ENCODE measurements at places on chromosomes 11 and 22.

DNA sequence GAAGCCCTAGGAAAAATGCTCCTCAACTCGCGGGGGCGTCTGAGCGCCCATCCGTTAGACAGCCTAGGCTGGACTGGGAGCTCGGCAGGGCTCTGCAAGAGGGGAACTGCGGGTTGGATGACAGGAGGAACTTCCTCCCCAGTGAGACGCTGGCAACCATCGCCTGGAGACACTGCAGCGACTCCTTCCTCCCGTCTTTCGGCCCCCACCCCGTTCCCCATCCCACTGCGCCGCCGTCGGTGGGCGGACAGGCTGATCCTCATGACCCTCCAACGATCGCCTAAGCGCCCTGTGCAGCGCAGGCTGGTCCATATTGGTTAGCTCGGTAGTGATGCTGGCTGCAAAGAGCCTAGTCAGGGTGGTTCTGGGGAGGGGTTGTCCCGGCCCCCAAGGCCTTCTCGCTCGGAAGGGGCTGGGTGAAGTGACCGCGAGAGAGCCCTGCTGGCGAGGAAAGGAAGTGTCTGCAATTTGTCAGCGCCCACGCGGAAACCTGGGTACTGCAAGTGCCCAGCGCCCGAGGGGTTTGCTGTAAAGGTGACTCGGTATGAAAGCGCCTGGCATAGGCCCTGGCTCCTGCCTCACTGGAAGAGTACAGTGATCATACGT, 638 bp downstream of the NRGN start:
- peak; percentile 40 for DNase-seq

DNA sequence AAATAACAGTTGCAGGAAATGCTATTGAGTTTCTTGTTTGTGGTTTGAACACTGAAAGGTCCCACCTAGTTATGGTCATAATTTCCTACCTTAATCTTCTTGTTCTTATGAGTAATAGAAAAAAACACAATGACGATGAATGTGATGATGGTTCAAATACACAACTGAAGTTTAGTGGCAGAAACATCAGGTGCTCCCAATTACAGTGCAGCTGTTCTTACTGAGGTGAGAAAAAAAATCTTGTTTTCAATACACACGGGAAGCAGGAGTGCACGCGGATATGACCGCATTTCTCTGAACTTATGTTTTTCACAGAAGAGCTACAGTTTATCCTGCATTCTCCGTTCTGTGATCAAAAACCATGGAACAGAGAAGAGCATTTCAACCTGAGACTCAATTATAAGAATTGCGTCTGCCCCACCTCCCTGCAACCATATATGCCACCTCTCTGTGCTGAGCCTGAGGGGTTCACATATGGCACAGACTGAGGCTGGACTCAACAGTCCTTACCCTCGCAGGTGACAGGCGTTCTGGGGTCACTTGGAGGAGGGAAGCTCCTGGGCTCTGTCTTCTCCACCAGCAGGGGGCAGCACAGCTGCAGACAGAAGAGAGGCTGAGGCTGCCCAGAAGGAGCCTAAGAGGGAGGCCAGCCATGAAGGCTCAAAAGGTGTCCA, 99.7 kb upstream of the IGLL5 start:
- peak; percentile 50 for DNase-seq

- DNase-seq, result no peak
These were observed 134.4 kb downstream of the APOL5 start for GRCh38 chr22:35852076-35852475.

GRCh38 chr11:85823816-85824215, 12.9 kb upstream of the SYTL2 start:
- DNase-seq, result peak; percentile 35

DNA sequence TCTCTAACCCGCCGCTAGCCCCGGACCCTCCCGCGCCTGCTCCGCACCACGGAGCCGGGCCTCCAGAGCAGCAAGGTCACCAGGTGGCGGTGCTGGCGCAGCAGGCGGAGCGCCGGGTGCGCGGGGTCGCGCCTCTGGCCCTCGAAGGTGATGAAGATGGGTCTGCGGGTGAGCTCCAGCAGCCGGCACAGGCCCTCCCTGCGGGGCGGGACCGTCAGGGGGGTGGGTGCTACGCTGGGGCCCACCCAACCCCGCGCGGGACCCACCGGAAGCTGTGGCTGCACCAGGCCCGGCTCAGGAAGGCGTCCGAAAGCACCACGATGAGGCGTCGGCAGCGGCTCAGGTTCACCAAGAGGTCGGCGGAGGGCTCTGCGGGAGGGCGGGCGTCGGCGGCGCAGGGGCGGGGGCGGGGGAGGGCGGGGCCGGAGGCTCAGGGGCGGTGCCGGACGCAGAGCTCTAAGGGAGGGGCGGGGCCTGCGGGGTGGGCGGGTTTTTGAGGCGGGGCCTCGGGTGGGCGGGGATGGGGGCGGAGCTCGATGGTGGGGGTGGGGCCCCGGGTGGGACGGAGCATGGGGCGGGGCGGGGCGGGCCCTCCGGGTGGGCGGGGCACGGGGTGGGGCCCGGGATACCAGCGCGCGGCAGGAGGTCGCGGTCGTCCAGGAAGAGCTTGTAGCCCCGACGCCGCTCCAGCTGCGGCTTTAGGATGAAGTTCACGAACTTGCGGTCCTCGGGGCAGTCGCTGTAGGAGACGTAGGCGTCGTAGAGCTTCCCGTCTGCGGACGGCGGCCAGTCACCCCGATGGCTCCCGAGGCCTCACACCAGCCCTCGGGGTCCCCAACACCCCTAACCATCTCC, 7.8 kb downstream of the SIGIRR start:
- peak; percentile 85 for DNase-seq

- no peak for DNase-seq
These were observed 600 bp upstream of the RAB6A start for GRCh38 chr11:73761403-73761945.

DNA sequence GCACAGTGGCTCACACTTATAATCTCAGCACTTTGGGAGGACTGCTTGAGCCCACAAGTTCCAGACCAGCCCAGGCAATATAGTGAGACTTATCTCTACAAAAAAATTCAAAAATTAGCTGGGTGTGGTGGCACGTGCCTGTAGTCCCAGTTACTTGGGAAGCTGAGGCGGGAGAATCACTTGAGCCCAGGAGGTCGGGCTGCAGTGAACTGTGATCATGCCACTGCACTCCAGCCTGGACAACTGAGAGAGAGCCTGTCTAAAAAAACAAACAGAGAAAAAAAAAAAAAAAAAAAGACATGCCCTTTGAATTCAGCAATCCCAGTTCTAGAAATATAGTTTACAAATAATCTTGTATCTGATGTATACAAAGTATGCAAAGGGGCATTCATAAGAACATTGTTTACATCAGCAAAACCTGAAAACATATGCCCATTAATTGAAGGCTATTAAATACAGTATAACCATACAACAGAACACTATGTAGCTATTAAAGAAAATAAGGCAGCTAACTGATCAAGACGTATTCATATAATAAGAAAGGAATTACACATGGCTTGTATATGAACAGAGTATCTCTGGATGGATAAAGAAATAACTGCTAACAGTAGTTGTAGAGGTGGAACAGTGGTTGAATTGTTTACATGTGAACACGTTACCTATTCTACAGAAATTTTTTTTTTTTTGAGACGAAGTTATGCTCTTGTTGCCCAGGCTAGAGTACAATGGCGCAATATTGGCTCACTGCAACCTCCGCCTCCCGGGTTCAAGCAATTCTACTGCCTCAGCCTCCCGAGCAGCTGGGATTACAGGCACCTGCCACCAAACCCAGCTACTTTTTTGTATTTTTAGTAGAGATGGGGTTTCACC, 35.7 kb downstream of the CELF1 start:
- no peak for DNase-seq

- DNase-seq, result no peak
These were observed at the start of gene LRP4 for GRCh38 chr11:46918083-46918787. Gene LRP4, minus strand, starts transcription at chr11:46918550. Its CDS starts 171 bp downstream, at chr11:46918379.

DNA sequence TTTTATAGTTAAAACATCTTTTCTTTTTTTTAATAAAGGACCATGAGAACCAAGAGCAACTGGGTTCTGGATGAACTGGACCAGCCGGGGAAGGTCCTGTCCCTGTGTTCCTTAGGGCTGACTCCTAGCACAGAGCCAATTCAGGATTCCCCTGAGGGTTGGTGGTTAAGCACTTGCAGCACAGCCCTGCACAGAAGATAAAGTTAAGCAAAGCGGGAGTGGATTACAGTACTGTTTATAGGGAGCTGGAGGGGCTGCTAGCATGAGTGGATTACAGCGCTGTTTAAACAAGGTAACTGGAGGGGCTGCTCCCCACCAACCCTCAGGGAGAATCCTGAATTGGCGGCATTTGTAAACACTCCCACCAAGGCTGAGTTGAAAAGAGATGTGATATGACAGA, 90.6 kb downstream of the CELSR1 start:
- no peak for DNase-seq

DNA sequence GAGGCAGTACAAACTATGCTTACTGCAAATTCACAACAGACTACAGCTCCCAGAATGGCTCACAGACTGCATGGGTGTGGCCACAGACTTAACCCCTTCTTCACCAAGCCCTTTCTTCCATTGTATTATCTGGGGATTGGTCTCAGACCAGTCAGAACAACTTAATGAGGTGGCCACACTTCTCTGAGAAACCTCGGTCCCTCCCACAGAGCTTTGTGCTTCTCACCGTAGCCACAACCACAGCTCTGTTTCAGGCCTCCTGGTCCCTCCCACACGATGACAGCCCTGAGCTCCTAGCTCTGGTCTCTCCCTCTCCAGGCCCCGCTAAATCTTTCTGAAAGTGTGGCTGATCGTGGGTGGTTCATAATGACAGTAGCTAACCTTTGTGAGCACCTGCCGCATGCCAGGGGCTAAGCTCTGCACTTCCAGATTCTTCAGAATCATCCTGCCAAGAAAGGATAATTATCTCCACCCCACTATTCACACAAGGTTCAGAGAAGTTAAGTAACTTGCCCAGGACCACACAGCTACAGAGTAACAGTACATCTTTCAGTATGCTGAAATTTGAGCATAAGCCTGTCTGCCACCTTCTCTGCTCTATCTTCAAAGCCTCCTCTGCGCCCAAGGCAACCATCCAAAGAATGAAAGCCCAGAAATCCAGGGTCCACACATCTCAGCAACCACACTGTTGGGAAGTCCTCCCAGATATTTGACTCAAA, 5.4 kb downstream of the PDE2A start:
- DNase-seq, result no peak

- no peak for DNase-seq
These were observed 3.0 kb downstream of the PNPLA2 start for GRCh38 chr11:821512-822371.

- no peak for DNase-seq
These were observed 23.9 kb upstream of the MICAL2 start for GRCh38 chr11:12086271-12087074.

GRCh38 chr11:46277622-46278386, at the start of gene CREB3L1:
Gene CREB3L1, plus strand, starts transcription at chr11:46277662. Its CDS starts 450 bp downstream, at chr11:46278112.
- no peak for DNase-seq

DNA sequence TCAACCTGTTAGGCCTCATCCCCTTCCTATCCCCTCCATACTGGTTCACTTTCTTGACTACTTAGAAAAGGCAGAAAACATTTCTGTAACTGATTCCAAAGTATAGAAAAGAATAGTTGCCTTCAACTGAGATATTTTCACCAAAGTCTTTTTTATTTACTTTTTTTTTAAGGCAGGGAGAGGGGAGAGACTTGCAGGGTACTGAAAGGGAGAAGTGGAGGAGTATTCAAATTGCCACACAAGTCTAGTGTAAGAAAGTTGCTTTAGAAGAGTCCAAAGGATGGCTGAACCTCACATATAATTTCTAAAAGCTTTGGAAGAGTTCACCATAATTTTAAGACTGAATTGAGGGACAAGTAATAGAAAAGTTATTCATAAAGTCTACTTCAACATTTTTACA, 6.3 kb downstream of the PHF21A start:
- DNase-seq, result no peak

GRCh38 chr11:73028611-73029010, 113.5 kb downstream of the FCHSD2 start:
- no peak for DNase-seq

DNA sequence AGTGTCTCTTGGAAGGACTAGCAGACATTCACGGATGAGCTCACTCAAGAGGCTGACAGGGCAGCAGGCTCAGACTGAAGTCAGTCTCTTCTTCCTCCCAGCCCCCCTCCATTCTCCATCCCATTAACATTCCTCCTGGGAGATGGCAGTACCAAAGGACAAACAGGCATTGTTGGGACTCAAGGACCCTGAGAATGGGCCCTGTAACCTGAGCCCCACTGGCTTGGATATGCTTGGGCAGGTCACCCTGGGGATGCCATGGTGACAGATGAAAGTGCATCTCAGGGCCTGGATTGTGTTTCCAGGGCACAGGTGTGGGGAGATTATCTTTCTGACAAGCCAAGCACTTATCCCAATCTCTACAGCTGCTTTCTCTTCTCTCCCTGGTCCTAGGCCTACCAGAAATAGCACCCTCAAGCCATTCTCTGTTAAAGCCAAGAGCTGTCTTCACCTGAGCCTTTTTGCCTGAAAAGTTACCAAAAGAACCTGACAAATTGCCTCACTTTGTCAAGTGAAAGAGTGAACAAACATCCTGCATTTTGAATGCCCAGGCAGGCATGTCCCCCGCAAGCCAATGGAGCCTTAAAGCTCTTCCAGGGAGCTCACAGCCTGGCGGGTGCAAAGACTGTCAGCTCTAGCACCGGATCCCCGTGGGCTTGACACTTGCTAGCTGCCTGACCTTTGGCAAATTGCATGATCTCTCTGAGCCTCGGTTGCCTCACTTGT, 366.0 kb upstream of the NARS2 start:
- DNase-seq, result no peak

- DNase-seq, result no peak
These were observed 25.0 kb upstream of the GAL start for GRCh38 chr11:68659158-68659921.

DNA sequence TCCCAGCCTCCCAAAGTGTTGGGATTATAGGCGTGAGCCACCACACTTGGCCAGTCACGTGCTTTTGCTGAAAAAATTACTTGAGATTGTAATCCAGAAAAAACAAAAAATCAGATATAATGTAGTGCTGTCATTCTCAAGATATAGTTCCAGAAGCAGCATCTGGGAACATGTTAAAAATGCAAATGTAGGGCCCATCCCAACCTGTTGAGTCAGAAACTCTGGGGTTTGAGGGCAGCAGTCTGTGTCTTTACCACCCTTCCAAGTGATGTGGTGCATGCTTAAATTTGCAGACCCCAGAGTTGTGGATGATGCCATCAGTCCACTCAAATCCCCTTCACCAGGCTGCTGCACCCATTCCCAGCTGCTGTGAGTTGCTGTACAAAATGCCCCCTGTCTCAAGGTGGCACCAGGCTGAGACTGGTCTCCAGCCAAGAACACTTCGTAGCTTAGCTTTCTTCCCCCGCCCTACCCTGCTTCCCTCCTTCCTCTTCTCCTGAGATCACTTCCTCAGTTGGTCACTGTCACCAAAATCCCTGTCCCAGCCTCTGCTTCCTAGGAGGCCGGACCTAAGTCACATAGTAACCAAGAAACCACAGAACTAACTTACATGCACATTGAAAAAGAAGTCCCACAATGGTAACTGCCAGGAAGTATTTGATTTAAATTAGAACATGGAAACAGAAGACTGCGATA, 18.2 kb upstream of the ARRB1 start:
- no peak for DNase-seq

DNA sequence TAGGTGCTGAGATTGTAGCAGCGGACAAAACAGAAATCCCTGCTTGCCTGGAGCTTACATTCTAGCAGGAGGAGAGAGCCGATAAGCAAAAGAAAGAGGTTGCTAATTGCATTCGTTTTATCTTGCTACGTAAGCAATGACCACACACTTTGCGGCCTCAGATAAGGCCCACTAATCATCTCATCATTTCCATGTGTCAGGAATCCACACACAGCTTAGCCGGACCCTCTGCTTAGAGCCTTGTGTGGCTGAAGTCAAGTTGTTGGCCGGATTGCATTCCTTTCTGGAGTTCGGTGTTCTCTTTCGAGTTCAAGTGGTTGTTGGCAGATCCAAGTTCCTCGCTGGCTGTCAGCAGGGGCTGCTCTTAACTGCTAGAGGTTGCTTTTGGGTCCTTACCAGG, 101.6 kb downstream of the CHST1 start:
- DNase-seq, result no peak

Data from stimulated activated CD4-positive, alpha-beta T cell treated with anti-CD3 and anti-CD28 coated beads, Interleukin-15, amount 100 ng/mL, for 1 hour (primary cell).